ENCODE measurements at places on chromosomes 11 and 22. TPM values are rescaled to one million over a fixed set of nuclear protein-coding genes. Genes with fewer than 3 reads are reported as not detected.

- DNase-seq = no peak
These were observed 686 bp downstream of the USP2 start for GRCh38 chr11:119380827-119381180.

Gene TPBGL
- total RNA-seq = not detected

Gene TP53AIP1
- total RNA-seq = not detected

GRCh38 chr22:17903564-17904295, 120.6 kb downstream of the MICAL3 start:
- DNase-seq = no peak

DNA sequence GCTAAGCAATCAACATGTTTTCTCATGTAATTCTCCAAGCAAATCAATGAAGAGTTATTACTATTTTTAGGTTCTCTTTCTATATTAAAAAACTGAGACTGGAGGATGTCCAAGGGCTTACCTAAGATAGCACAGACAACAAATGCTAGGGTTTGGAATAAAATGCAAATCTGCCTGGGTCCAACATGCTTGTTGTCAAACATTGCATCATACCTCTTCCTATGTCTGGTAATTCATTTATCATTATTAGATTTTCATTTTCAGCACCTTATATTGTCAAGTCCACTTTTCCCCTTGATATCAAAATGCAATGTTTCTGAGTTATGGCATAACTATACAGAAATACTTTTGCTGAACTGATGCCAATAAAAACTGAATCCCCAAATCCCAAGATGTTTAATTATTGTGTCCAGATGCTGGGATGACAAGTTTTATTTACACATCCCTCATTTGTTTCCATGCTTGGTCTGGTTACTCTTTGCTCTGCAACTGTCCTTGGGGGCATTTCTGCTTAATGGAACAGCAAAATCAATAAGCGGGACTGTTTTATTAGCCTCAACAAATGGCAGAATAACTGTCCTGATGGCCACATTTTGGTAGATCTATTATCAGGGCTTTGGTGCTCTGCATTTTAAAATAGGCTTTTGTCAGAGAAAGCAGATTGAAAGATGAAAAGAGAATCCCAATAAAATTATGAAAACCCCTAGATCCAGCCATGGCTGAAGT, 86.0 kb downstream of the C11orf87 start:
- DNase-seq = no peak

DNA sequence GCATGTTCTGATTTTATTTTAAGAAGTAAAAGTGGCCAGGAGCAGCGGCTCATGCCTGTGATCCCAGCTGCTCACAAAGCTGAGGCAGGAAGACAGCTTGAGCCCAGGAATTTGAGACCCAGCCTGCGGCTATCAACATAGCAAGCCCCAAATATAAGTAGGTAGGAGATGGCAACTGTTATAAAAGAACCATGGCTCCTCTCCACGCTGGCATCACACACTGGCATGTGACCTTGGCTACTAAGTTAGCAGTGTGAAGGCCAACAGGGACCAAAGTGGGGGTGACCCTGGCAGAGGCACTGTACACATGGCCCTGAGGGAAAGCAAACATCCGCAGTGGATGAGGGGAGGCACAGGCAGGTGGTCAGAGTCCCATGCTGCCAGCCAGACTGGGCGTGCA, 33.0 kb downstream of the TPST2 start:
- DNase-seq = no peak

Gene LYVE1
- not detected for total RNA-seq

DNA sequence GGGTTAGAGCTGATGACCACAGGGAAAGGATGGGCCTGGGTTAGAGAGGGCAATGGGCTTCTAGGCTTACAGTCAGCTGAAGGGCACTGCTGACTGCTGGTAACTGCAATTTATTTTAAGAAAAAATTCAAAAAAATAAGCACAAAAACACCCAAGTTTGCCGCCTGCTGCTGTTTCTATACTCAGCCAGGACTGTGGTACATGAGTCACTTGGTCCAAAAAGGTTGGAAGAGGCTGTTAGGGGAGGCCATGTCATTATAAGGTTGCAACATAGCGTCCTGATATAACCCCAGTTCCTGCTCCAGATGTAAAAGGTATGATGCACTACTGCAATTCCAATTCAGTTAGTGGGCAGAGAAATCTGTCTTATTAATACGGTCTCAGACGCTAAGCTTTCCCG, 98.9 kb downstream of the ETS1 start:
- no peak for DNase-seq

Gene APOA5
- total RNA-seq = not detected

DNA sequence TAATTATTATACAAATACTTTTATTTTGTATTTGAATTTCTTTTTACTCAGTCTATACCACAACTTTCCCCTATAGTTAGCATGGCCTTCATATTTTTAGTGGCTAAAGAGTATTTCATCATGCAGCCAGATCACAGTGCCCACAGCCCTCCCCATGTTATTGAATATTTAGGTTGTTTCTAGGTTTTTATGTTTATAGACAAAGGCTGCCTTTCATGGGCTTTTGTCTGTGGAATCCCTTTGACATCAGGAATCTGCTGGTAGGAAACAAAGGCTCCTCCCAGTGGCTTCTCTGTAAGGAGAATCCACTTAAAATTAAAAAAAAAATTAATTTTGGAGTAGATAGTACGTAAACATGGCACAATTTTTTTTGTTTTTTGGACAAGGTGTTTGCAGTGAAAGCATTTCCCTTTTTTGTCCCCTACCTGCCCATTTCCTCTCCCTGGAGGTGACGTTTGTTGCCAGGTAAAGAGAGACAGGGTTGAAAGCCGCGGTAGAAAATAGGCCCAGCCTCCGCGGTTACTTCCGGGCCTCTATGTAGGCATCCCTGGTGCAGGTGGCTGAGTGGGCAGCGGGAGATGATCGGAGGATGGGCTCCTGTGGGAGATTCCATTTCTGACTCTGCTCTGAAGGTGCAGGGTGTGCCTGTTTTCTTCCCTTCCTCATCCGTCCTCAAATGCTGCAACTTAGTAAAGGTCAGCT, 82.2 kb upstream of the OR4B1 start:
- no peak for DNase-seq

DNA sequence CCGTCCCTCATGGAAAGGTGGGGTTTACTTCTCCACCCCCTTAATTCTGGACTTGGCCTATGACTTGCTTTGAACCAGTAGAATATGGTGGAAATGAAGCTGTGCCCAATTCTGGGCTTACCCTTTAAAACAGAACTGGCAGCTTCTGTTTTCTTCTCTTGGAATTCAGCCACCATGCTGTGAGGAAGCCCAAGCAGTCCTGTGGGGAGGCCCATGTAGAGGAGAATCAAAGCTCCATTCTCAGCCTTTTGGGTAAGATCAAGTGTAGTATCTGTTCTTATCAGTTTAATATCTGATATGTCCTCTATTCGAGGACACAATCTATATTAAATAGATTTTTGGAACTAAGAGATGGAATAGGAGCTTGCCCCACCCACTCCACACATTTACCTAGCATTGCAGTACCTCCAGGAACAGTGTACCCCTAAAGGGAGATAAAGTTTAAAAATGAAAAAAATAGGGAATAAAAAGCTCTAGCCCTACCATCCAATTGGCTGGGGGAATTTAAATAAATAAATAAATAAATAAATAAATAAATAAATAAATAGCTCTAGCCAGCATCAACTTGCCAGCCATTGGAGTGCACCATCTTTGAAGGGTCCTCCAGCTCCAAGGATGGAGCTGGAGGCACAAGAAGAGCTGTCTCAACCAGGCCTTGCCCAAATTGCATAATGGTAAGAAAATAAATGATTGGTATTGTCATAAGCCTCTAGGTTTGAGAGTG, 13.2 kb upstream of the SYVN1 start:
- no peak for DNase-seq

- DNase-seq = no peak
These were observed 1.5 kb downstream of the GLB1L2 start for GRCh38 chr11:134333312-134333711.

DNA sequence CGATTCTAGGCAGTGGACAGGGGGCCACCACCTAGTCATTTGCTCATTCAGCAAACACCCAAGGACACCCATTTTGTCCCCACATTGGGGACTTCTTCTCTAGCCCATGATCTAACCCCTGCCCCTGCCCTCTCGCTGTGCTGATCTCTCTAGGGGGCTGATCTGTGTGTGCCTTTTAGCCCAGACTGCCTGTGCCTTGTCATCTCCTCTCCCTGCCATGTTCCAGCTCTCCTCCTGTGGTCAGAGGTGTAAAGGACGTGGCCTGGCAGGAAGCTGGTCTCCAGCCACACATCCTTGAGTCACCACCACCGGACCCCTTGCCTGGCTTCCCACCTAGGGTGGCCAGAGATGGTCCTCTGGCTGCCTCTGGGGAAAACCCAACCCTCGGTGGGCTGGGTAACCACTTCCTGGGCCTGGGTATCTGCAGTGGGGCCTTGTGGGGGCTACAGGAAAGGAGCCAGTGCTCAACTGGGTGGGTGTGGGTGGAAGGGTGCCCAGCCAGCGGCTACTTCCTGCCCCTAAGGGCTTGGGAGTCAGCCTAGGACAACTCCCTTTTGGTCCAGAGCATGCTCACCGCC, 1.3 kb downstream of the CTSW start:
- DNase-seq = no peak

DNA sequence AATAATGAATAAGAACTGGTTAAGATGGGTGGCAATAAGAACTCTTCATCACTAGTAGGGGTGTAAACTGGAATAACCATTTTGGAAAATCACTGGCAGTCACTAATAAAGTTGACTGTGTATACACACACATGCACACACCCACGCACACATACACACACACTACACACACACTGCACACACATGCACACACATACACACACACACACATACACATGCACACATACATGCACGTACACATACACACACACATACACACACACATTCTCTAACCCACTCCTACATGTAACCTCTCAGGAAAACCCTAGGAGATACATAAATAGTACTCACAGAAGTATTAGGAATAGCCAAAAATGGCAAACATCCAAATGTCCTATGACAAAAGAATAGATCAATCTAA, 406.5 kb upstream of the SYN3 start:
- DNase-seq = no peak

DNA sequence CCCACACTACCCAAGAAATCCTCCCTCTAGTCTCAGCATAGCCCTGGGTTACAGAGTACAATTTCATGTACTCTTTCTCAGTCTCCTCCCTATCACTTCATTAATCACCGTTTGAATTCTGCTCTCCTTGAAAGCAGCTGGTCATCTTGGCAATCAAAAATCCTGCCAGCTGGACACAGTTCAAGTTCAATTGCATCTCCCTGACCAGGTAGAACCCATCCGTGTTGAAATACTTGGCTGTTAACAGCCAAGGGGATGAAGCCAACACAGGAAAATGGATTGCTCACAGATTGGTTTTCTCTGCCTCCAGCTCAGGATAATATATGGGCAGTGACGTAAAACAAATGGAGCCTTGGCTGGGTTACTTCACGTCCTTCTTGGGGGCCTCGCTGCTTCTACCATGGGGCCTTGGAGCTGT, 55.1 kb upstream of the GRK3 start:
- DNase-seq = no peak

- no peak for DNase-seq
These were observed 43.7 kb upstream of the ARHGAP20 start for GRCh38 chr11:110755941-110756340.
